ENCODE measurements at places on chromosomes 5 and 9.

- DNase-seq = no peak
Measured at GRCh38 chr5:174093123-174093522, 47.6 kb downstream of the NSG2 start.

DNA sequence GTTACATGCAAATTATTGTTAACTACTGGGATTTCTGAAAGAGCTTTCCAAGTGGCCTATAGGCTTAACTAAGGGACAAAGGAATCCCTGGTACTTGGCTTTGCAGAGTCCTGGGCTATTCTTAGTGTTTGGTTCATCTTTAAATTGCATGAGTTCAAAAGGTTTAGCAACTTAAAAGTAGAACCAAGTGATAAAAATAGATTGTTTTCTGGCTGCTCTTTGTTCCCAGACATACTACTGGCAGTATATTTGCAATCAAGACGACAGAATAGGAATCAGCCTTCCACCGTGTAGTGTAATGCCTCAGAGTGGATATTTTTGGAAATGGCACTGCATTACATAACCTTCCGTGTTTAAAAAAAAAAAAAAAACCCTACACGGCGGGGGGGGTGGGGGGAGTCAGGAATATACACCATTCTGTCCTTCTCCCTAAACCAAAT is 1.0 kb downstream of the NREP start:
- no peak for DNase-seq

- DNase-seq = no peak
Measured at GRCh38 chr9:126833710-126834345, 26.6 kb upstream of the ZBTB34 start.

- DNase-seq = no peak
Measured at GRCh38 chr9:38372762-38373619, 19.5 kb upstream of the ALDH1B1 start.

DNA sequence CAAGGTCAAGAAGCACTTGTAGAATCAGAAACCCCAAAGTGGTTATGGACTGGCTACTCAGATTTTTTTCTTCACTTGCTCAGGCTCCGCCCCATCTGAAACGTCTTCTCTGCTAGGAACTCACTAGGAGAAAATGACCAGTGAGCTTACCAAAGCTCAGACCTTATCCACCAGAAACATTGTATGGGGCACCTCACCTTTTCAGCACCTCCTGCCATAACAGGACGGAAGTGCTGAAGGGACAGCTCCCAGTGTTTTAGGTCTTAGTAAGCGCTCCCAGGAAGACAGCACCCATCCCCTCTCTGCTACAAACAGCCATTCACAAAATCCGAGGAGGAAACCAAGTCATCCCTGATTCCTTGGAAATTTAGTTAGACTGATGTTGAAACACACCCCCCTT is 1.2 kb upstream of the GABRA1 start:
- no peak for DNase-seq

All from stimulated activated CD8-positive, alpha-beta memory T cell treated with anti-CD3 and anti-CD28 coated beads, Interleukin-4, amount 100 ng/mL, for 4 hours (primary cell).